Activated CD4-positive, alpha-beta T cell treated with anti-CD3 and anti-CD28 coated beads, Interleukin-2, Interleukin-6, amounts not matched to agents 100 ng/mL and 50 ng/mL, durations not matched to agents 16 hours and 8 hours (primary cell): ENCODE measurements at places on chromosomes 5 and 9.

- peak; percentile 41 for DNase-seq
Observed at GRCh38 chr9:111599092-111599954, at the start of gene PTGR1. TSS of gene PTGR1 (minus strand) at chr9:111599647. CDS start at chr9:111597422, 2,225 bp downstream.

GRCh38 chr5:74517700-74518099, 122.8 kb downstream of the ENC1 start:
- no peak for DNase-seq

- DNase-seq: no peak
Observed at GRCh38 chr5:17428176-17428800, 69.7 kb upstream of the TAF11L2 start.

DNA sequence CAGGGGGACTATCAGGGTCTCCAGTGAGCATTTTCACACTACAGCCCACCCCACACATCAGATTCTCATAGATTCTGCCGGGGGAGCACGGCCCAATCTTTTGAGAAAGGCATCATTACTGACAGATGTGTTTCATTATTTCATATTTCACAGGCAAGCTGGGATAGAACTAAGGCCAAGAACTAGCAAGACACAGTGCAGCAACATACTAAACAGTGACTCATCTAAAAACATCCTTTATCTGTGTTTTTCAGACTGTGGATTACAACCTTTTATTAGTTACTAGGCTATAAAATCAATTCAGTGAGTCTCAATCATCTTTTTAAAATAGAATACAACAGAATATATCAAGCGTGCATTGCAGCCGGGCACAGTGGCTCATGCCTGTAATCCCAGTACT, 59.8 kb downstream of the CPLANE1 start:
- no peak for DNase-seq

- no peak for DNase-seq
Observed at GRCh38 chr5:34706084-34706483, 50.0 kb downstream of the RAI14 start.

DNA sequence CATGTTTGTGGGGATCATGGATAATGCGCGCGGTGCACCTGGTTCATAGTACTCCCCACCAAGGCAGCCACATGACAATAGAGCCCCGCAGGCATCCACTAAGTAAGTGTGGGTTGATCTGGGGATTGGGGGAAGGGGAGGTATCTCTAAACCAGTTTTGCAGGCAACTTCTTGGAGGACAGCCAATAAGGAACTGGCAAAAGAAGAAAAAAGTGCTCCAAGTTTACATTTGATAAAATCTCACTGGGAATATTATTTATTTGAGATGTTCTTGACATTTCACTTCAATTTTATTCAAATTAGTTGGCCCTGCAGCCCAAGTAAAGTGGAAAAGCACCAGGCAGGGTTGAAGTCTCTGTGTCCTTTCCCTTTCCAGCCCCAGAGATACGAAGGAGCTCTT, 8.5 kb downstream of the FBP1 start:
- DNase-seq: no peak

- no peak for DNase-seq
Observed at GRCh38 chr5:136656811-136657210, 291.5 kb upstream of the TRPC7 start.
